ENCODE measurements at places on chromosomes 4 and X.

DNA sequence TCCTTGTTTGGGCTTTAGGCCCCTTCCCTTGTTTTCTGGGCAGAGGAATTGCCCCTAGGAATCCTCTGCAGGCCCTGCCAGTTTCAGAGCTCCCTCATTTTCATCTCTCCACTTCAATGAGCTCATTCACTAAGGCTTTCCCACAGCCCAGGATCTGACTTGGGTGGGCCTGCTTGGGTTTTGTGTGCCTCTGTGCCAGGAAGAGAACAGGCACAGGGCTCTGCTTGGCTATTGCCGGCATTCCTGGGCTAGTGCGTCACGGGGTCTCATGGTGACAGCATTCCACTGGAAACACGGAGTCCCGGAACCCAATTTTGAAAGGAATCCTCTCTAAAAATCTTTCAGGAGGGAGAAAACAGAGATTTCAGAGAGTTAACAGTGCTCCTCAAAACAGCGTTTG, 150.5 kb downstream of the VCX3A start:
- no peak for DNase-seq

GRCh38 chr4:11297627-11298026, 131.1 kb downstream of the HS3ST1 start:
- DNase-seq: no peak

DNA sequence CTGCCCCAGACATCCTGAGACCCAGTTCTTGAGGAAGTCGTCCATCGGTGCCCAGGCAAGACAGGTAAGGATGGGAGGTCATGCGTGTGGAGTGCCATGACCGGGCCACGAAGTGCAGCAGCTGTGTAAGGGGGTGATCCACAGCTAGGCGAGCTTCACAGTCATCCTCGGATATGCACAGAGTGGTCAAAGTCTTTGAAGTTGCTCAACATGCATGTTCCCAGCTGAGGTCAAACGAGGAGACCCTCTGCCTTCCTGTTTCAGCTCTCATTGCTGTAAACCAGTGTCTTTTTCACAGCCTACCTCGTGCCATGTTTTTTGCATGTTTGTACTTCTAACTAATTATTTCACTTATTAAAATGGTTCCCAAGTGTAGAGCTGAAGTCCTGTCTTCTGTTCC, 109.9 kb upstream of the TBL1X start:
- peak; percentile 14 for DNase-seq

- peak; percentile 87 for DNase-seq
These were observed 36.2 kb upstream of the TASL start for GRCh38 chrX:30613721-30614120.

DNA sequence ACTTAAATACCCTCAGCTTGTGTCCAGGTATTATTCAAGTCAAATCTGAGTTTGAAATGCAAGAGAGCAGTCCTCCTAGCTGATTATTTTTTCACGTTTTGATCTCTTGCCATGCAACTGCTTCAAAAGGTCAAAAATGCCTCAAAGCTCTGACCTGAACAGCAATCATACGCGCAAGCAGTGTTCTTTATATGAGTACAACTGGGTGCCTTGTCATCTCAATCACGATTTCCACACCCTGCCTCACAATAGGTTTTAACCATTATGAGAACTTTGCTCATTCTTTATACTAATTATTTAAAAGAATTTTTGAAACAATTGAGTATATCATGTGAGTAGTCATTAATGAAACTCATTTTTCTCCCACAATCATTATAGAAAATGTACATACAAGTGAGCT, 649.1 kb downstream of the DMD start:
- no peak for DNase-seq

GRCh38 chrX:123267220-123267619, 83.1 kb downstream of the GRIA3 start:
- no peak for DNase-seq

- DNase-seq: no peak
These were observed 56.6 kb upstream of the TNIP3 start for GRCh38 chr4:121220698-121221097.

DNA sequence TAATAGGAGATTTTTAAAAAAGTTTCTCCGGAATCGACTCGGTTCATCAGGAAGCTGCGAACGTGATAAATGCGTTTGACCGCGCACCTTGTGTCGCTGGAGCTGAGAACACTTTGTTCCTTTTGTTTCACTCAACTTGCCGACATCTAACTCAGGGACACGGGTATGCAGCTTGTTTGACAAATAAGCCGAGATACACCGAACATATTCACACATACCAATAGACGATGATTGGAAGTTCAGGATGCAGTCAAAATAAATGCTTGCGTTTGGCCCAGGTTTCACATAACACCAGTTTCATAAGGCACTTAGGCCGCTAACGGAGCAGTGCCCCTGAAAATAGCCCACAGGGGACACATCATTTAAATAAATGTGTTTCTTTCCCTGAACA, 932 bp upstream of the SHISA3 start:
- DNase-seq: no peak

Data from CD14-positive monocyte (primary cell).